ENCODE measurements at places on chromosomes 6 and 20.

DNA sequence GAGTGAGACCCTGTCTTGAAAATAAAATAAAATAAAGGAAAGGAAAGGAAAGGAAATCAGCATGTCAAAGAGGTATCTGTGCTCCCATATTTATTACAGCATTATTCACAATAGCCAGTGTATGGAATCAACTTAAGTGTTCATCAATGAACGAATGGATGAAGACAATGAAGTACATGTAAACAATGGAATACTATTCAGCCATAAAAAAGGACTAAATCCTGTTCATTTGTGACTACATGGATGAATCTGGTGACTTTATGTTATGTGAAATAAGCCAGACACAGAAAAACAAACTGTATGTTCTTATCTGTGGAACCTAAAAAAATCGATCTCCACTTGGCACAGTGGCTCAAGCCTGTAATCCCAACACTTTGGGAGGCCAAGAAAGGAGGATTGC, 28.0 kb upstream of the TOP1 start:
- DNase-seq, result no peak

DNA sequence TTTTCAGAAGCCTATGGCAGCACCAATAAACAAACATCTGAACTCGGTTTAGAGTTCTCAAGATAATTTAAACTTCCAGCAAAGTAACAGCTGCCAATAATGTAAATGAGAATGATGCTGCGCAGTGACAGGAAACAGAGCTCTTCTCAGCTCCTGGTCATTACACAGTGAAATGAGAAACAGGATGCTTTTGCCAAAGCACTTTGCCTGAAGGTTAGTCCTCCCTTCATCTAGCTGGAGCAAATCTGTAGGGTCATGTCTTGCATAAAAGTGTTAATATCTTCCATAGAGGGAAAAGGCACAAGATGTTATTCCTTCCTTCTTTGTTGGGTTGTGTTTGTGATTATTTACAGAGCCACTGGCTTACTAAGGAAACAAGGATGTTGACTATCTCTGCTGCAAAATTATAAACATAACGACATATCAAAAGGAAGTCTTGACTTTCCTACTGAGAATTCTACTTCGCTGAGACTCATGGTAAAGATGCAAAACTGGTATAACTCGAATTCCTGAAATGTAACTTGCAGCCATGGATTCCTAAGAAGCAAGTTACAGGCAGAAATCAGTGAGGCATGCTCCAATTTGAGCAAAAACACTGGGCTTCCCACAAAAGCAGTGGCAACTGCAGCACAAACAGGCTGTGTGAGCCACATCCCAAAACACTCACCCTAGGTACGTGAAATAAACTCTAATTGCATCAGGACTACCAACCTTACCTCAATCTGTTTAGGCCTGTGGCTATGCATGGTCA, 102.5 kb upstream of the BEND6 start:
- DNase-seq, result no peak

DNA sequence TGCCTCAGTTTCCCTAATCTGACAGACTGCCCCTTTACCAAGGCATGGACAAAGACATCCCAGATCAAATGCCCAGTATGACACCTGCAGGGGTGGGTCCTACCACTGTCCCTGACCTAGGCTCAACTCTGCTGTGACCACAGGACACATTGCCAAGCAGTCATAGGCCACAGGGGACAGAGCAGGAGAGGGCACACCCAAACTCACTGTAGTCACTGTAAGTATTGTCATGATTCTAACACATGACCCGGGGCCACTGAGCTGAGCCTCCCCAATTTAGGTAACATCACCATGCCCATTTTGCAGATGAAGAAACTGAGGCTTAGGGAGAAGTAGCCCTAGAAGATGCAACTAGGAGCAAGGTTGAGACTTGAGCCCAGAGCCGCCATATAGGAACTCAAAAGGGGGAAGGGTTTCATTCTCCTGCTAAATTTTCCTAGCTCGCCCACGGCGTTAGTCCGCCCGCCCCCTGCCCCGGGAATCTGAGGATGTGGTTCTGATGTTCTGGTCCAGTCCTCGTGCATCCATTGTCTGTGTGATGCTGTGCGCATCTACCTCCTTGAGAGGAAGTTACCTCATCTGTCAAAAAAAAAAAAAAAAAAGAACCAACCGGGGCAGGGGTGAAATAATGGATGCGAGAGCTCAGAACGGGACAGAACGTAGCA, 44.8 kb downstream of the PMEPA1 start:
- no peak for DNase-seq

- peak; percentile 75 for DNase-seq
These were observed 23.8 kb upstream of the FAM50B start for GRCh38 chr6:3825331-3825831.

DNA sequence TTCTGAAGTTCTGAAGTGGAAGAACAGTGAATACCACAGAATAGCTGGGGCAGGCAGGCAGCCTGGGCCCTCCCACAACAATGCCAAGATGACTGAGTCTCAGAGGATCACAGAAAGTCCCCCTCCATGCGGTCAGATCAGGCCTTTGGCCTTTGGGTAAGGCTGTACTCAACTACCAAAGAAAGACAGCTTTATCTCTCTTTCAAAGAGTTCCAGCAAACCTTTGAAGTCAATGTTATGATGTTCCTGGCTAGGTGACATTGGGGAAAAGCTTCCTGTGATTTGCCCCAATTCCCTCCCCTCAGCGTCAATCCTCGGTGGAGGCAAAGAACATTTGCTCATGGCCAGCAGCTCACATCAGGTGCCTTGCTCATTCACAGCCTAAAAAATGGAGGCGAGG, 10.7 kb upstream of the FBXO9 start:
- DNase-seq, result no peak

DNA sequence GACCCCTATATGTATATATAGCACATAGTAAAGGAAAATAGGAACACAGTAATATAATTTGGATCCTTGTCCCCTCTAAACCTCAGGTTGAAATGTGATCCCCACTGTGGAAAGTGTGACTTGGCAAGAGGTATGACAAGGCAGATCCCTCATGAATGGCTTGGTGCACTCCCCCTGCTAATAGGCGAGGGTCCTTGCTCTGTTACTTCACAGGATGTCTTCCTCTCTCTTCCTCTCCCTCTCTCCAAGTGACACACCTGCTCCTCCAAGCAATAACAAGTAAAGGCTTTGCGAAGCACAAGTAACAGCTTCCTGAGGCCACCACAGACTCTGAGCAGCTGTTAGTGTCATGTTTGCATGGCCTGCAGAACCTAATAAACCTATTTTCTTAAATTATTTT, 16.4 kb downstream of the ROMO1 start:
- DNase-seq, result no peak

DNA sequence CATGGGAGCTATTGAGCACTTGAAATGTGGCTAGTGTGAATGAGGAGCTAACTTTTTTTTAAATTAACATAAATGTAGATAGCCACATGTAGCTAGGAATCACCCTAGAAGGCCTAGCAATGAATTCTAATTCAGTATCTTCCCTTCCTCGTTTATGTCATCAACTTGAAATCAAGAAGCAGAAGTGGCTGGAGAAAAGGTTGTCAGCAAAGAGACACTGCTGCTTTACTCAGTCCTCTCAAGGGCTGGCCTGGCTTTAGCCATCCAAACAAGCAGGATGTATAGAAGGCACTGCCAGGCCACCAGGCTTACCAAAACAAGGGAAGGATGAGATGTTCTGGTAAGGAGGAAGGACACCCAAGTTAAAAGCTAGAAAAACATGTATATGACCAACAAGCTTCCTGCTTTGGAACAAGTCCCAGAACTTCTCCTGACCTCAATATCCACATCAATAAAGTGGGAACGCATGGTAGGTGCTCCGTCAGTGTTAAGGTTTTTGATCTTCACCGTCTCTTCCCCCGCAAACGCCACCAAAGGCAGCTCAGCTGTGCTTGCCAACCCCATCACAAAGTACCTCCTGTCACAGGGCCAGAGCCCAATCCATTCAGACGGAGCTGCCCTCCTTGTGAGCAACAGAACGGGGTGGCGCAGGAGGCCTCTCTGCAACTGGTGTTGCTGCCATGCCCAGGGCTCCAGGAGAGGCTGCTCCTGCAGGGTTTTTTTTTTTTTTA, 235.8 kb upstream of the RIN2 start:
- DNase-seq, result no peak

DNA sequence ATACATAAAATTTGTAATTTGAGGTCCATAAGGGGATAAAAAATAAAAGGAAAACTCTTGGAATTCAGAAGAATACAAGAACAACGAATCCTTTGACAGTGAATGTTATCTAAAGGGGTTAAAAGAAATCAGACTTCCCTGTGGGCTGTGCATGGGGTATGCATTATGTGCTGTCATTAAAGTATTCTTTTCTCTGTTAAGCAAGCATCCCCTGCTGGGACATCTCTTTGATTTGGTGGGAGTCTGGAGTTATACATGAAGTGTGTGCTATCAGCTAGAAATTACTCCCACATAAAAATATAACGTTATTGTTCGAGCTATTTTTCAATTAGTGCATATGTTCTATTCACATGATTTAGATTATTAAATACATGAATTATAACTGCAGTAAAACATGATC, 195.2 kb downstream of the CENPW start:
- no peak for DNase-seq

GRCh38 chr20:48648482-48649051, 179.2 kb downstream of the PREX1 start:
- DNase-seq, result no peak

- no peak for DNase-seq
These were observed 15.9 kb upstream of the ADGRF1 start for GRCh38 chr6:47057830-47058540.

- no peak for DNase-seq
These were observed 48.9 kb upstream of the TBC1D7 start for GRCh38 chr6:13377054-13377758.

DNA sequence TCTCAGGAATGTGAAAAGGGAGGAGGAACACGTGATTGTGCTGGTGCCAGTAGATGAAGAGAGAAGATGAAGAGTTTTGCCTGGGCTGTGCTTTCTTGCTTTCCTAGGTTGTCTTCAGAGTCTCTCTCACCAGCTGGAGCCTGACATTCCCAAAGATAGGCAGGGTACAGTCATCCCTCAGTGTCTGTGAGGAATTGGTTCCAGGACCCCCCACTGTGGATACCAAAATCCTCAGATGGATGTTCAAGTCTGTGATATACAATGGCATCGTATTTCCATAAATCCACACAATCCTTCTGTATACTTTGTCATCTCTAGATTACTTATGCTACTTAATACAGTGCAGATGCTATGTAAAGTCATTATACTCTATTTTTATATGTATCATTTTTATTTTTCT, 113.5 kb downstream of the SAMD5 start:
- DNase-seq, result no peak

GRCh38 chr20:53848304-53848703, 222.1 kb downstream of the BCAS1 start:
- DNase-seq, result no peak

DNA sequence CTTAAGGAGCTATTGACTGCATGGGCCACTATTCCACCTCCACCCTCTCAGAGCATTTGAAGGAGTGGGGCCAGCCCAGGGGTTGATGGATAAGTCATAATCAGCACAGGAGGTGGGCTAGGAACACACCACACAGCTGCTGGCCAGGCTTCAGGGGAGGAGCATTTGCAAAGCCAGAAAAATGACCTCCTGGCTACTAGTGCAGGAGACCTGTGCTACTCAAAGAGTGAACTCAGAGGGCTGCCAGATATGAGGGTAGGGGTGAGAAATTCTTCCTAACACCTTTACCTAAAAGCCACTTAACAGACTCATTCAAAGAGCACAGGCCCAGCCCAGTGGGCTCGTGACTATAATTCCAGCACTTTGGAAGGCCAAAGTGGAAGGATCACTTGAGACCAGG, 210.8 kb downstream of the TBXT start:
- DNase-seq, result no peak

DNA sequence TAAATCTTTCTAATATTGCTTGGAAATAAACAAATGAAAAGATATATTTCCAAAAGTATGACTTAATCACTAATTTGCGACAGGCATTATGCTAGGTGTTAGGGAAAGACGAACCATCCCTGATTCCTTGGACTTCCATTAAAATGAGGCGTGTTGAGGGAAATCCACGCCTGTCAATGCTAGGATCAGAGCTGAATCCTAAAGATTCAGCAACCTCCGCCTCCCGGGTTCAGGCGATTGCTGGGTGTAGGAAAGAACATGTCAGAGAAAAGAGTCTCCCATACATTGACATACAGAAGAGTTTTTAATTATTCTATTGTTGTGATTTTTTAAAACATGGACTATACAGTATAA, 16.8 kb upstream of the PRSS16 start:
- no peak for DNase-seq

GRCh38 chr20:8153281-8153908, 21.3 kb downstream of the PLCB1 start:
- peak; percentile 59 for DNase-seq

DNA sequence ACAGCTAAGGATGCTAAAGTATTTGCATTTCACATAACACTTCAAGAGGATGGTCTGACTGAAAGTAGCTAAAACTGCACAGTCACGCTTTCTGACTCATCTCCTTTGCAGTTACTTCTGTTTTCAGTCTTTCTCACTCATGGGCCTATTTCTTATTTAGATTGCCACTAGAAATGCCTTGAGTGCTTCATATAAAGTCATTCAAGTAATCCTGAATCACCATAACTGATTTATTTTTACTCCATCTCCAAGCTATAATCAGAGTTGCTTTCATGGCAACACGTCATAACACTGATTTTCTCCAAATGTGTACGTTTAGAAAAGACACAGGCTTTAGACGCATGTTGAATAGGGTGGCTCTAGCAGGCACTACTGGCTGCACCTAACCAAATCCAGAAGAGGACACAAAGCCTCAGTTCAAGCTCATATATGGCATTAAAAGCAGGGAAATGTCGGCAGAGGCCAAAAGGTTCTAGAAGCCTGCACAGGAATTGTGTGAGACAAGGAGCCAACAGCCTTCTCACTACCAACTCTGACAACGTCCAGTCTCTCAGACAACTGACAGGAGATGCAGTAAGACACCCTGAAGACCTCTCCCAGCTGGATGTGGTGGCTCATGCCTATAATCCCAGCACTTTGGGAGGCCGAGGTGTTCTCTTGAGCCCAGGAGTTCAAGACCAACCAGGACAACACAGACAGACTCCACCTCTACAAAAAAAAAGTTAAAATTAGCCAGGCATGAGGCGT, 64.1 kb upstream of the BEND6 start:
- DNase-seq, result peak; percentile 85

- DNase-seq, result no peak
These were observed 46.3 kb upstream of the CDH4 start for GRCh38 chr20:61205769-61206168.

GRCh38 chr6:106974336-106974998, at the start of gene CD24:
Gene CD24 (minus strand): TSS chr6:106974729. CDS start chr6:106974646, 83 bp downstream.
- DNase-seq, result no peak

GRCh38 chr6:15837205-15837604, 174.4 kb upstream of the DTNBP1 start:
- DNase-seq, result no peak

DNA sequence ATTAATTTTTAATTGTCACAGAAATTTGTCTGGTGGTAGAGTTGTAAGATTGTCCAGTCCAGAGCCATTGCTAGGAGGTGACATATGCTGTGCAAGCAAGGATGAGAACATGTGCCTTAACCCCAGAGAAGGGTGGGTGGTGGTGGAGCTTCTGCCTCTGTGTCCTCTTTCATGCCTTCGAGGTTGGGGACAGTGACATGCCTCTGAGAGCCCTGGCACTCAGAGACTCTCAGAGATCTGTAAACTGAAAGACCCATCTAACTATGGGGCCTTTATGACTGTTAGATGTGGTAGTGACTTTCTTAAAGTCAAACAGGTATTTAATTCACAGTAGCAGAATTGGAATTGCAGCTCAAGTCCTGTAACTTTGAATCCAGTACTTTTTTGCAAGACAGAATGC, 132.4 kb downstream of the JARID2 start:
- no peak for DNase-seq
